ENCODE measurements at places on chromosomes 5 and 9.

DNA sequence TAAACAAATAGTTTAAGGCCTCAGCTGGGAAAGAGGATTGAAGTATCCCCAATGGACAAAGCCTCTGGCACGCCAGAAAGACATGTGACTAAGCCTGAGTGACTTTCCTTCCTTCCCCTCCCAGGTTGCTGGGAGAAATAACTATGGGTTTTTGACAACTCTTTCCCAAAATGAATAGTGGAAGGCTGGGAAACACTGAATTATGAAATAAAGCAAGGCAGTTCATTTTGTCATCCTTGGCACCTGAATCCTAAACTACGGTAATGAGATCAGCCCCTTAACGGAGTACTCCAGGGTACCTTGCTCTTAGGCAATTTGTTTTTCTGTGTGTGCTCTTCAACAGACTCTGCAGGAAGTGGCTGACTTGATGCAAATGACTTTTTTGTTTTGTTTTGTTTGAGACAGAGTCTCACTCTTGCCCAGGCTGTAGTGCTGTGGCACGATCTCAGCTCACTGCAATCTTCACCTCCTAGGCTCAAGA is 75.2 kb downstream of the LMNB1 start:
- DNase-seq: no peak

GRCh38 chr5:58491216-58491892 is at the start of gene GAPT:
GAPT (plus strand) TSS chr5:58491435; CDS start chr5:58494537, 3,102 bp downstream.
- DNase-seq: no peak

DNA sequence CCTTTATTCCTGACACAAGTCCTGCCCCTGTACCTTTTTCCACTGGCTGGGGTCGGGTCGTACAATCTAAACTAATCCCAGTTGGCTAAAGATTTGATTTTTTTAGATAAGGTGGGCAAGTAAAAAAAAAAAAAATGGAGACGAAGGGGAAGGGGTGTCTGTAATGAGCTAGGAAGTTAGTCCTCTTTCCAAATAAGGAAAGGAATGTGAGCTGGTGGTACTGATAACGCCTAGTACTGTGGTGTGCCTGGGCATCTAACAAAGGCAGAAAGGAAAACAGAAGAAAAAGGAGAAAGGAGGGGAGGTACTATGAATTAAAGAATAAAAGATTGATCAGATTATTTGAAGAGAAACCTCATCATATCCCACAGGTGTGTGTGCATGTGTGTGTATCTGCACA is 21.3 kb downstream of the PRDM9 start:
- no peak for DNase-seq

- no peak for DNase-seq
These were observed 677.0 kb downstream of the TAF11L14 start for GRCh38 chr5:18311266-18311665.

DNA sequence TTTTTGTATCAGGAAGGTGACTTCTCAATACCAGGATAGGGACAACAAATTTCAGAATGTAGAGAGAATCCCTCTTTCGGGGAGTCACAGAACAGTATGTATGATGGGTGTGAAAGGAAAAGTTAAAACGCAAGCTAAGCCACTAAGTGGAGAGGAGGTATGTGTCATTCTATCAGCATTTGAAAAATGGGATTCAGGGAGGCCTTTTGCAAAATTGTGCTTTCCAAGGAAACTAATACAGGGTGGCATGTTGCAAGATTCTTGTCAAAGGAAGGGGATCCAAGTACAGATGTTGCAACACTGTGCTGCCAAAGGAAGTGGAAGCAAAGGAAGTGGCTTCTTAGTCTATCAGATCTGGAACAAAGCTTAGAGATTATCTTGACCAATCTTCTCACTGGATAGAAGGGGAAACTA is 12.6 kb upstream of the TNIP1 start:
- no peak for DNase-seq

- no peak for DNase-seq
These were observed 562.2 kb upstream of the MEF2C start for GRCh38 chr5:89445106-89445745.

DNA sequence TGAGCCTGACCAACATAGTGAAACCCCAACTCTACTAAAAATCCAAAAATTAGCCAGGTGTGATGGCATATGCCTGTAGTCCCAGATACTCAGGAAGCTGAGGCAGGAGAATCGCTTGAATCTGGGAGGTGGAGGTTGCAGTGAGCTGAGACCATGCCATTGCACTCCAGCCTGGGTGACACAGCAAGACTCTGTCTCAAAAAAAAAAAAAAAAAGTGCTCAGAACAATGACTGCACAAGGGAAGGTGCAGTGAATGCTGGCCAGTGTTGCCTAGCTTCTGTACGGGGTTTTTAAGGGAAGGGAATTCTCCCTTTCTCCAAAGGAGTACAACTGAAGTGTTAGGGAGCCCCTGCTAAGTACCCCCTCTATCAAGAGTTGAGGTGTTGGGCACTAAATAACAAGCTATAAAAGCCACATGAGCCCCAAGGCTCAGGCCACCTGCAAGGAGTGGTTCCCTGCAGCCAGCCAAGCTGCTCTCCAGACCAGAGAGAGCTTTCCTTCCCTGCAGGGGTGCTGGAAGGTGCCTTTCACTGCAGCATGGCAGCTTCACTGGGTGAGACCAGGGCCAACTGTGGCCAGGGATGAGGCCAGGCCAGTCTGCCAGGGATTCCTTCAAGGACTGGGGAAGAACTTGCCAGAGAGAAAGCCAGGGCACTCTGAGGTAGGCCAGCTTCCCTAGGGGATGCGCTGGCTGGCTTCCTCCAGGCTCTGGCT is 14.8 kb downstream of the GADD45G start:
- DNase-seq: no peak

DNA sequence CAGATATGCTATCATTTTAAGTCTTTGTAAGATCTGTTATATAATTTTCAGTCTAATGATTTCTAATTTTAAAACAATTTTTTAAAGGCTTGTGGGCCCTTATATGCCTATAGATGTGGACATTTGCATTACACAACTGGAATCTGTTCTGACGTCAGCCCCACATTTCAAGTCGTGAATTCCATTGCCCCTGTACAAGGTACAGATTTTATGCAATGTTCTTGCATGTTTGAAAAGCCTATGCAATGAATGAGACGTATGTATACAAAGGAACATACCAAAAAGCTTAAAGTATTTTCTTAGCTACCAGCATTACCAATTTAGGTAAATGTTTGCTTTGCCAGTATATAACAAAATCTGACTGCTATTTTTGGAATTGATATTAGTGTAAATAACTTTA is 77.2 kb downstream of the ITGA1 start:
- no peak for DNase-seq

- DNase-seq: no peak
These were observed 23.1 kb downstream of the ANP32B start for GRCh38 chr9:98006127-98006796.

- DNase-seq: no peak
These were observed 214.3 kb upstream of the GRIA1 start for GRCh38 chr5:153276151-153276550.

GRCh38 chr5:147017621-147018020 is 139.1 kb upstream of the PPP2R2B start:
- no peak for DNase-seq

GRCh38 chr9:93051680-93052089 is 6.8 kb upstream of the SUSD3 start:
- DNase-seq: no peak

DNA sequence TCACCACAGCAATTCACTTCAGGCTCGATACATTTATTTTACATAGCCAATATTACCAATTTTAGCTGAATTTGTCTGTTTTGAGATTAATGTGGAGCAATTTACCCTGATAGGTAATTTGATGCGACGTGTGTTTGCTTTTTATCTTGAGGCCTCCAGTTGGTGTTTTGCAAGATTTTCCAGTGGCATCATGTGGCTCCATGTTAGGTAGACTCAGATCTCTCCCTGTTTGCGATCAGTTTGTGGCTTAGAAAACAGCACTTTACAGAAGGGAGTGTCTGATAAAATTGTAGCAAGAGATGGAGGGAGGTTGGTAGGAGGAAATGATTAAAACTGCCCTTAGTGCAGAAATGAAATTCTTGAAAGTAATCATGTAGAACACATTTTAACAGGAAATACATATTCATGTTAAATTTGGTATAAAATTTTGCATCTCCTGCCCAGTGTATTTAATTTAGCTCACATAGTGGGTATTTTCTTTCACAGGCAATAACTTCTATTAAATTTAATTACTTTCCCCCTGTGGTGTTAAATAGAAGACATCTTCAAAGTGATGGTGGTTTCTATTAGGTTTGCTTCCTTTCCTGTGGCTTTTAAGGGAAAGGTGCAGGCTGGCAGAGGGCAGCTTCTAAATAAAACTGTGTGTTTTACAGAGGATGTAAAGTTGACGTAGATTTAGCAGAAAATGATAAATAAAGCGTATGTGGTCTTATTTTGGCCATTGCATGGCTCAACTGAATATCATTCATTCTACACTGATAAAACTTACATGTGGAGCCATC is 135.8 kb downstream of the KDM4C start:
- no peak for DNase-seq

DNA sequence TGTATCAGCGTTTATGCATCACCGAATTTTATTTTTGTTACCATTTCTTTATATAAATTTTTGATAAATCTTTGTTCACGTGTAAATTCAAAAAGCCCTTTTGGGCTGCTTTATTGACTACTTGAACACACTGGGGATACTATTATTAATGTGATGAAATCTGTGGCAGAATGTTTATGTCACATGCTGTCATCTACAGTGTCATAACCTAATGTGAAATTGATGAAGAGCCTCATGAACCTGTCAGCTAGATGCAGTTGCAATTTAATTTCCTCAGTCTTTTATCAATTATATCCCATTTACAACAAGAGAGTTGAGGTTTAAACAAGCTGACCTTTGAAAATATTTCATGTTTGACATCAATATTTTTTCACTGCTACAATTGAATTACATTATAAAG is 1100.4 kb upstream of the COX7C start:
- DNase-seq: no peak

- DNase-seq: no peak
These were observed 1504.6 kb upstream of the CDH9 start for GRCh38 chr5:28542987-28543386.

DNA sequence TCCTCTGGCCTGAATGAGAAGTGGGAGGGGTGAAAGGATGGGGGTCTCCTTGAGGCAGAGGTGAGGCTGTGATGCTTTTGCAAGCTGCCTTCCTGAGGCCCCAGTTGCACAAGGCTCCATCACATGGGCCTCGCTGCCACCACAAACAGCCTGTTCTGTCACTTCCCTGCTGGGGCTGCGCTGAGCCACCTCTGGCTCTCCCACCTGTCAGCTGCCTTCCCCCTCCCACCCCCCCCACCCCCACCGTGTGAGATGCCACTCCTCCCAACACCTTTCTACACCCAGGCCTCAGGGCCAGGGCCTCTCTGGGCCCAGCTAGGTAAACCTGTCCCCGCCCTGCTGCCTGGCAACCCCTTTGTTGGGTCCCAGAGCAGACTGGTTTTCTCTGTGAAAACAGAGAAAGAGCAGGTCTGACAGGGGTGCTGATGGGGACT is 4.5 kb upstream of the PDLIM4 start:
- DNase-seq: no peak

- DNase-seq: no peak
These were observed 1.2 kb downstream of the TIFAB start for GRCh38 chr5:135450952-135451351.

DNA sequence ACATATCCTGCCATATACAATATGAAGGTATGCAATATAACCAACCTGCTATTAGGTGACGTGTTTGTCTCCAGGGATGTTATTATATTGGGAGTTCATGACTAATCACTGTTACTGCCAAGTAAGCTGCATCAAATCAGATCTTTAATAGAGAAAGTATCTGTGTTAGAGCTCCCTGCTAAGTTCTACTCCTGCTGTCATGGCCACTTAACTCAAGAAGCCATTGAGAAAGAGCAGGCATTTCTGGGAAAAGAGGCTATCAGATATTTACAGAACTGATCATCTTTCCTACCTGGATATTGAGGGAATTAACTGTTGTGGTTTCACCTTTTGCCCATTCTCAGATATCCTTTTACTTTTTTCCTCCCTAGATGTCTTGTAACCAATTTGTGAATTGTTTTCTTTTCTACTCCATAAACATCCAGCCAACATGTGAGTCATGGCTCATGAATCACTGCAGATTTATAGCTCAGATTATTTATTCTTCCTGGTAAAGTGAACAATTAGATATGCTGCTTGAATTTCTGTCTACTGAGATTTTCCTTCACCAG is 634.8 kb upstream of the FAM174A start:
- no peak for DNase-seq

DNA sequence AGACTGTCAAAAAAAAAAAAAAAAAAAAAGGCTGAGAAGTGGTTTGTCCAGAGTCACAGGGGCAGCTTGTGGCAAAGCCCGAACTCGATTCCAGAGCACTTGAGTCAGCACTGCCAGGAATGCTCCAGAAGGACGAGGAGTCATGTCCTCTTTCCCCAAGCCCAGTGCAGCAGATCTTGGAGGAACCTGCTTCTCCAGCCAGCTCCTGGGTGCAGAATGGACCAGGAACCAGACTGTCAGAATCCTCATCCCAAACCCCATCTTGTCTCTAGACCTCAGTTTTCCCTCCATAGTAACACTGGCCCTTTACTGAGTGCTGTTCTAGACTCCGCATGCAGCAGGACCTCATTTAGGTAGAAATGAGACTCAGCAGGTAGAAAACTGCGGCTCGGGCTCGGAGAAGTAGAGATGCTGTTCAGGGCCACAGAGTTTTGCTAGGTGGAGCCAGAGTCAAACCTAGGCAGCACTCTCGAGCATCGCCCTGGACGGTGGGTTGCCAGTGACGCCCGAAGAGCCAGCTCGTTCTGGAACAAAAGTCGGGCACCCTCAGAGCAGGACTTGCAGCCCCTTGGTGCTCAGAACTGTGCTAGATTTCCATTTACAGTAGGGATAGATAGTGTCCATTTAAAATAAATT is 15.4 kb downstream of the CD74 start:
- DNase-seq: no peak

- DNase-seq: no peak
These were observed 84.3 kb upstream of the SMC2 start for GRCh38 chr9:104009826-104010225.

- no peak for DNase-seq
These were observed 23.5 kb upstream of the SMIM23 start for GRCh38 chr5:171762021-171762608.

DNA sequence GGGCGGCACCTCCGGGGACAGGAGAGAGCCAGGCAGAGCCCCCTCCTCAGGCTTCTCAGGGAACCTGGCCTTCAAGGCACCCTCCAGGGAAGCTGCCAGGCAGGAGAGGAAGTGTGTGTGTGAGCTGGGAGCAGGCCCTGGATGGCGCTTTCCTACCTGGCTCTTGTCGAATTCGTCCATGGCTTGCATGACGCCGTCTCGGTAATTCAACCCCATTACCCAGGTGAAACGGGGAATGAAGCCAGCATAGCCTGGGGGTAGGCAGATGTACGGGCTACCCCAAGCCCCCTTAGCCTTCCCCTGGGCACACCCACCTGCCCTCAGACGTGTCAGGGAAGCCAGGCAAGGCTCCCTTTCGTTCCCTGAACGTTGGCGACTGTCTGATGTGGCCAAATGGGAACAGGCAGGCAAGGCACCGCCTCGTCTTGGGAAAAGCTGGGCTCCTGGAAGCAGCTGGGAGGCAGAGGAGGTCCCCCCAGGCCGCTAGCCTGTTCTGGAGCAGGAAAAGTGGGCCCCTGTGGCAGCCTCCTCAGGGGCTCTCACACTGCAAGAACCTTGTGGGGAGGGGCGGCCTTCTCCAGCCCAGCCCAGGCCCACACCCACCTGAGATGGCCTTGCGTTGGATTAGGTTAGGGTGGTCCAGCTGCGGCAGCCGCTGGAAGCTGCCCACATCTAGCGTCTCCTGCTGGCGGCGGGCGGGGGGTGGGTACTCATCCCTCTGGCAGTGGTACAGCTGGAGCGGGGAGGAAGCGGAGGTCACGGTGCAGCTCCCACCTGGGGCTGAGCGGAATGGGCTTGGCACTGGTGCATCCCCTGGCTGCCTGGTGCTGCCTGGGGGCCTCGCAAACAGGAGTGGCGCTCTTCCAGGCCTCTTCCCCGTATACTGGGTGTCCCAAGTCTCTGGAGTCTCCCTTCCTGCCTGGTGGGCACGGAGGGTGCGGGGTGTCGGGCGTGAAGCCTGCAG is 3.7 kb downstream of the TUBB4B start:
- DNase-seq: no peak

All from stimulated activated CD8-positive, alpha-beta memory T cell treated with anti-CD3 and anti-CD28 coated beads, Interleukin-4, amount 100 ng/mL, for 4 hours (primary cell).